ENCODE measurements at places on chromosomes 1 and 21. TPM values are rescaled to one million over a fixed set of nuclear protein-coding genes. Genes with fewer than 3 reads are reported as not detected.

The VCAM1 gene
- 20.7 TPM for total RNA-seq

The SLFNL1 gene
- 0.46 TPM for total RNA-seq

The KRTAP10-11 gene
- total RNA-seq = not detected

The RAVER2 gene
- total RNA-seq = 3.2 TPM

The NR5A2 gene
- total RNA-seq = under 0.01 TPM

The JTB gene
- total RNA-seq = 87.9 TPM

The SLC44A3 gene
- 2.2 TPM for total RNA-seq

The GJA9 gene
- total RNA-seq = 0.07 TPM

The RGS13 gene
- total RNA-seq = not detected

The ZNF648 gene
- total RNA-seq = not detected

The ITLN2 gene
- 0.52 TPM for total RNA-seq

The ALPL gene
- total RNA-seq = 0.36 TPM

The ARHGEF16 gene
- 0.66 TPM for total RNA-seq

The SRGAP2B gene
- total RNA-seq = 41.1 TPM

The DPT gene
- 0.53 TPM for total RNA-seq

The ILDR2 gene
- total RNA-seq = 0.13 TPM

The PDZK1 gene
- 0.33 TPM for total RNA-seq

The ACP6 gene
- total RNA-seq = 4.3 TPM

The SLC35E2B gene
- 39.8 TPM for total RNA-seq

The LIN28A gene
- total RNA-seq = not detected

The CHI3L1 gene
- 1.1 TPM for total RNA-seq

The OR10J1 gene
- total RNA-seq = not detected

The HCRTR1 gene
- not detected for total RNA-seq

The SH3D21 gene
- 10.0 TPM for total RNA-seq

The BRWD1 gene
- total RNA-seq = 56.2 TPM

The TNFRSF4 gene
- 0.17 TPM for total RNA-seq

The C1orf115 gene
- total RNA-seq = 0.85 TPM

The LCK gene
- total RNA-seq = not detected

The TBX19 gene
- 1.2 TPM for total RNA-seq

The S1PR1 gene
- 9.1 TPM for total RNA-seq

The OR6N1 gene
- not detected for total RNA-seq

The TTLL10 gene
- total RNA-seq = not detected

The CPLANE2 gene
- 19.1 TPM for total RNA-seq

The IGSF9 gene
- total RNA-seq = not detected

The C1QB gene
- not detected for total RNA-seq

The CELA3B gene
- not detected for total RNA-seq

The MPL gene
- not detected for total RNA-seq

The C8A gene
- total RNA-seq = not detected

The KRTAP12-2 gene
- total RNA-seq = not detected

The LRRC38 gene
- total RNA-seq = not detected

The PCAT6 gene
- 0.85 TPM for total RNA-seq

The PDZK1IP1 gene
- 0.26 TPM for total RNA-seq

The TMEM269 gene
- total RNA-seq = 0.07 TPM

All from smooth muscle cell of the pulmonary artery (primary cell).